NCI-H1092 (cell line): ENCODE measurements at places on chromosomes 12 and 14.

DNA sequence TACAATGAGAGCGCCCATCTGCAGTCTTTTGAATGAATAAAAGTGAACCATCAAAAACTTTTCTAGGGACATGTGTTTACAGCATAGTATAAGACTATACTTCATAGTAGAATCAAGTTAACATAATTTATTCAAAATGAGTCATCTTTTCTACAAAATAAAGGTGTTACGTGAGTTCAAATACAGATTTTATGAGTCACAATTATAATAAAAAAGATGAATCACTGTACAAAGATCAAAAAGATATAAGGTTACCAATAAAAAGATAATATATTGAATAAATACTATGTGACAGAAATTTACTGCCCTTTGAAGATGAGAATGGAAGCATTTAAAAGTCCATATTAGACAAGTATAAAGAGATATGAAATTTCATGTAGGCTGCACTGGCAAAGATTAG, 2.8 kb downstream of the MBIP start:
- DNase-seq: no peak

DNA sequence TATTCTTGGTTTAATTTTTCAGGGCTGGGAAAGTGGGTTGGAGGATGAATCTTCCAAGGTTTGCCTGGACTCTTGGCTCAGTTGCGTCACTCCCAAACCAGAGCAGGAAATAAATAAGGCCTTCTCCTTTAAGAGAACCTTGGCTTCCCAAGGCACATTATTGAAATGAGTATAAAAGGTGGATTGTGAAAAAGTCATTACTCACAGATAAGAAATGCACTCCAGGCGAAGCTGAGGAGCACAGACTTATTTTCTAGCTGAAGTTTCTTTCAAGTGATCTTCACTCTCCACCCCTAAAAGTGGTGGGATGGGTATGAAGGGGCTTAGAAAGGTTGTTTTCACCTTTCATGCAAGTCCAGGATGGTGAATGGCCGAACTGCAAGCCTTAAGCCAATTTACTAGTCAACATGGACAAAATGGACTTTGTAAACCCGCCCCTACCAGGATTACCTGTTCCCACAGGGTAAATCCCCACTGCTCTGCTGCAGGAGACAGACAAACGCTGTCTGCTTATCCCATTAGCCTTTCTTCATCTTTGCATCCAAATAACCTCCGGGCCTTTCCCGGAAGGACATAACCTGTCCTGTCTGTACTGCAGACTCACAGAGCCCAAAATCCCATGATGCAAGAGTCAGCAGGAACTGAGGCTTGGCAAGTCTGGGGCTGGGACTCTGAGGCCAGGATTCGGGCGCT, 207.6 kb downstream of the BCL11B start:
- no peak for DNase-seq

DNA sequence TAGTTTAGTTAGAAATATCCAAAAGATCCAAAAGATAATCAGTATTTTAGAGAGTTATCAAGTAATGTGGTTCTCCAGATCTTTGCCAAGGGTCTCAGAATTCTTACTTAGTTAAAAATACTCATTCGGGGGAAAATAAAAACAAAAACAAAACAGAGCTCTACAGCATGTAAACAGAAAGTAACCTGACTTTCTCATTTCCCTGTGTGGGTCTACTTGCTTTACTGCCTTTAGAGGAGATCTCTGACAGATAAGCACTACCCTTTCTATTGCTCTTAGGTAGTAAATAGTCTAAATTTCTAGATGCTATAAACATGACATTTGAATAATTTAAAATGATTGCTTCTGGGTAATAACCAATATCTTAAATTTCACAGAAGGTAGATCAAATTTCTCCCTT, 371.8 kb downstream of the RPL10L start:
- DNase-seq: no peak

DNA sequence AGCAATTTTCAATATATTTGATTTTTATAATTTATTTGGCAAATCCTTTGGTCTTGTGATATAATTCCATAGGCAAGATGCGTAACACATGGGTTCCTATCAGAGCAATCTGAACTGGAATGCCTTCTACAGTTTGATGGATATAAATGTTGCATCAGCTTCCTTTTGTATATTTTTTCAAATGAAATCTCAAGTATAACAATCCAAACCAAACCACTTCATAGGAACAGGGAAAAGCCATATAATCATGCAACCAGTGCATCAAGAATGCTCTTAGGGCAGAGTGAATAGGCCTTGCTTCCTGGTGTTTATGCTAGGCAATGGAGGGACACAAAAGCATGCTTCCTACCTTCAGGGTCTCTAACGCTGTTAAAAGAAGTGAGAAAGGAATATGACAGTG, 34.5 kb downstream of the EFCAB11 start:
- no peak for DNase-seq

GRCh38 chr12:70842136-70842535, 78.4 kb downstream of the PTPRR start:
- DNase-seq: no peak

DNA sequence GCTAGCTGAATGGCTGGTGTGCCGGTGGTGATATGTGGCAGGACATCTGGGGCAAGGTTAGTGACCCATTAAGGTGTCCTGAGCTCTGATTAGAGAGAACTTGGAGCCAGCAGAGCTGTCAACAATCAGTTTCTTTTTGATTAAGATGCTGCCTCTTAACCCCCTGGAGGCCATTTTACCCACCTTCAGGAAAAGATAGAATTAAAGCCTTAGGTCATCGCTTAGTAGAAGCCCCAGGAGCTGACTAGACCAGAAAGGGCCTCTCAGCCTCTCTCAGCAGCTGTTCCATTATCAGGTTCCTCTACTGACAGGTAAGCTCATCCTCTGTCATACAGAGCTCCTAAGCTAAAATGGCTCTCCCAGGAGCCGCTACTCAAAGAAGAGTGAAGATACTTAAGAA, 339.0 kb downstream of the FUT8 start:
- no peak for DNase-seq

GRCh38 chr14:102442241-102443211, 67.0 kb downstream of the ANKRD9 start:
- no peak for DNase-seq
